EH (cell line): ENCODE measurements at places on chromosomes 13 and 19.

DNA sequence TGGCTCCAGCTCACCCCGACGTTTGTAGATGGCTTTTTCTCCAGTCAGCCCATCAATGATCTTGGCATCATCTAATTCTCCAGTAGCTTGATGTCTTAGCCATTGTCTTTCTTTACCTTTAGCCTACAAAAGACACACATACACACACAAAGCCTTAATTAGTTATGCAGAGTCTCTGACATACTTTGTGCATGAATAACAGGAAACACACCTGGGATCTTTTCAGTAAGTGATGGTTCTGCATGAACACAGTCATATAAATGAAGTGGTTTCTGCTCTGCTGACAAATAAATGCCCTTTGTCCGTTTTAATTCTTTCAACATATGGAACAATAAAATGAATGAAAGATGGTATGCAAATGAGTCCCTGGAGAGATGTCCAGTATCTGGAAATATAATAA lies 133.3 kb downstream of the RGCC start:
- DNase-seq, result no peak

- DNase-seq, result no peak
Observed at GRCh38 chr13:111343186-111343805, 22.9 kb downstream of the TEX29 start.

GRCh38 chr13:99760456-99760855 lies 211.1 kb downstream of the ZIC5 start:
- DNase-seq, result no peak

GRCh38 chr19:1267477-1268225 lies 1.5 kb upstream of the CIRBP start:
- DNase-seq, result no peak

- DNase-seq, result no peak
Observed at GRCh38 chr19:31583148-31583547, 233.9 kb upstream of the TSHZ3 start.

- DNase-seq, result peak; percentile 99
Observed at GRCh38 chr19:40806423-40807146, 7.6 kb downstream of the EGLN2 start.

GRCh38 chr13:29500386-29500785 lies 95.1 kb downstream of the SLC7A1 start:
- DNase-seq, result no peak
